MG63 (cell line): ENCODE measurements at places on chromosomes 4 and X.

DNA sequence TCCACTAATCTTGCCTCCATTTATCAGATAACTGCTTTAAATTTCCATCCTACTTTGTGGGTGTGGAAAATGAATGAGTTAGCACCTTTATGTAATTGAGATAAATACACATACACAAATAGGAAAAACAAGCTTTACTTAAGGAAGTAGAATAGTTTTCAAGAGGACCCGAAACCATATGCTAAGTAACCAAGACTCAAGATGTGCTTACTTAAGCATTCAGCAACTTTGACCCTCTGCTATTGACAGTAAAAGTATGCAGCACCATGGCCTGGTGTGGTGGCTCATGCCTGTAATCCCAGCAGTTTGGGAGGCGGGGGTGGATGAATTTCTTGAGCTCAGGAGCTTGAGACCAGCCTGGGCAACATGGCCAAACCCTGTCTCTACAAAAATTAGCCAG lies 29.9 kb downstream of the RNF175 start:
- no peak for DNase-seq

- DNase-seq, result no peak
Observed at GRCh38 chrX:72203421-72203820, 21.9 kb downstream of the PIN4 start.

GRCh38 chr4:125368671-125369081 lies 53.9 kb downstream of the FAT4 start:
- DNase-seq, result no peak

- DNase-seq, result no peak
Observed at GRCh38 chr4:81469781-81470455, 1.8 kb downstream of the RASGEF1B start.

GRCh38 chrX:68589372-68589753 lies 58.1 kb upstream of the STARD8 start:
- no peak for DNase-seq

- DNase-seq, result peak; percentile 49
Observed at GRCh38 chrX:14922437-14922836, 49.2 kb downstream of the MOSPD2 start.

DNA sequence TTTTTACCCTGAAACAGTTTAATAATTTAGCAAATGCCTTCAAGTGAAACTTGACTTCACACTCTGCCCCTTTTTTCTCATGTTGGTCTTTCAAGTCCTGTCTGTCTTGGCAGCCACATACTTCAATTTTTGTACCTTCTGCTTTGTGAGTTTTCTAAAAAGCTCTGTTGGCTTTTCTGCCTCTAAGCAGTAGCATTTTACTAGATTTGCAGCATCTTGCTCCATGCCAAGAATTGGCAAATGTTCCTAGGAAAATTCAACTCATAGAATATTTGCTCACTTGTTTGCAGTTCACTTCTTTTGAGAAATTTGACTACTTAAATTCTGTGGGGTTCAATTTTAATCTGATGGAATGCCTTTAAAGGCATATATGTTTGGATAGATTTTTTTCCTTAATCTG lies 59.2 kb downstream of the FAM47A start:
- no peak for DNase-seq

DNA sequence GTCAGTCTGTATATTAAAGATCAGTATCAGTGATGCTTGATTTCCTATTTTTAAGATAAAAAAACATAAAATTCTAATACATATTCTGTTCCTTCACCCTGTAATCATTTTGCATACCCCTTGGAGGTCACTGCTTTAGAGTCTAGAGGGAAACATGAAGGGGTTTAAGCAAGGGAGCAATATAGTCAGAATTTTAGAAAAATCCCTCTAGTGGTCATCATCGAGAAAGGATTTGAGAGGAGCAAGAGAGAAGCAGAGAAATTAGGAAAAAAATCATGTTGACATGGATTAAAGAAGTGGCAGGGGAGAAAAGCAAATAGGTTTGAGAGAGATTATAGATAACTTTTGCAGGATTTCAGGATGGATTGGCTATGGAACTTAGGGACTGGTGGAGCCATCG lies 11.1 kb downstream of the APEX2 start:
- no peak for DNase-seq

- DNase-seq, result no peak
Observed at GRCh38 chrX:72539822-72540221, 32.8 kb downstream of the HDAC8 start.

- no peak for DNase-seq
Observed at GRCh38 chr4:124390861-124391260, 321.7 kb downstream of the ANKRD50 start.

- no peak for DNase-seq
Observed at GRCh38 chrX:17812763-17813162, 48.3 kb downstream of the RAI2 start.

GRCh38 chrX:72621163-72621562 lies 48.5 kb upstream of the HDAC8 start:
- no peak for DNase-seq

GRCh38 chrX:71103110-71103983 lies 3.2 kb downstream of the CXorf65 start:
- no peak for DNase-seq

GRCh38 chrX:110181459-110182137 lies 136.3 kb downstream of the AMMECR1 start:
- no peak for DNase-seq

- DNase-seq, result no peak
Observed at GRCh38 chr4:86122404-86122803, 237.4 kb downstream of the MAPK10 start.

- no peak for DNase-seq
Observed at GRCh38 chr4:9932771-9933170, 88.5 kb downstream of the SLC2A9 start.

DNA sequence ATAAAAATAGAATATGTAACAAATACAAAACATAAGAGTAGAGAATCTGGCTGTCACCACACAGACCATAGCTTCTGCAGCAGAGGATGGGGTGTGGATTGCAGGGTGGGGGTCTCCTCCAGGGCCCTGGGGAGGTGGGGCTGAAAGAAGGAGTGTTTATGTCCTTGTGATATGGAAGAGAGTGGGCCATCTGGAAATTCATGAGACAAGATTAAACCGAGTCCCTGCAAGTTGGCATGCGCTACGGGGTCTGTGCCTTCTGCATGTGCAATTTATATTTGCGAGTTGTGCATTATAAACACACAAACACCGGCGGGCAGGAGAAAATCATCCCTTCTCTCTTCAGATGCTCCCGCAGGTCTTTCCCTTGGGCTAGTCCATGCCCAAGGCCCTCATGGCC lies 145.9 kb downstream of the EVC2 start:
- no peak for DNase-seq

DNA sequence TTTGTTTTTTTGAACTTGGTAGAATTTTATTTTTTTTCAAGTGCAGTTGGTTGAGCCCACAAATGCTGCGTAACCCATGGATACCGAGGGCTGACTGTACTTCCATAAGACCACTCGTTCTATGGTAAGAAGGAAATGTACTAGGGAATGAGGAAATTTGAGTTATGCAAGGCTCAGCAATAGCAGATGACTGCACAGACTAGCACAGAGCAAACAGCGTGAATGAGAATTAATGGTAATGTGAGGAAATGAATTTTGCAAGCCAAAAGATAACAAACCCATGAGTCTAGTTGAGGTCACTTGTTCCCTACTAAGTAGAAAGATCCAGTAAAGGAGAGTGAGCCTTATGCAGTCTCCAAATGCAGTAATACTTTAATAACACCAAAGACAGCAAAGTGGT lies 17.4 kb downstream of the GSPT2 start:
- DNase-seq, result no peak

- DNase-seq, result peak; percentile 28
Observed at GRCh38 chrX:129925305-129926092, 19.5 kb downstream of the UTP14A start.

DNA sequence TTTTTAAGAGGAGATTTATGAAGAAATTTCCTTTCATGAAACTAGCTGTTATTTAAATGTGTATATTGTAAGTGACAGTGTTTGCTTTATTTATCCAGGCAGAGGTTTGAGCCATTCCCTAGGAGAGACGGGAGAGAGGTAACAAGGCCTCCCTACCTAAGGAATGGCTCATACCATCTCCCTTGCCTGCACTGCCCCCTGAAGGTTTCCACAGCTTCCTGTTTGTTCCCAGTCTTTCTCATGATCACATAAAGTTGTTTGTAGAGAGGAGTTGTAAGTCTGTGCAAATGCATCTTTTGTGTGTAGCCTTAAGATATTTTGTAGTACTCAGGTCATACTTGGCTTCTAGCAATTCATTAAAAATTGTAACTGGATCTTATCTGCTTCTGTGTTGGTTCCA lies 1504.5 kb upstream of the PCDH10 start:
- DNase-seq, result peak; percentile 1

DNA sequence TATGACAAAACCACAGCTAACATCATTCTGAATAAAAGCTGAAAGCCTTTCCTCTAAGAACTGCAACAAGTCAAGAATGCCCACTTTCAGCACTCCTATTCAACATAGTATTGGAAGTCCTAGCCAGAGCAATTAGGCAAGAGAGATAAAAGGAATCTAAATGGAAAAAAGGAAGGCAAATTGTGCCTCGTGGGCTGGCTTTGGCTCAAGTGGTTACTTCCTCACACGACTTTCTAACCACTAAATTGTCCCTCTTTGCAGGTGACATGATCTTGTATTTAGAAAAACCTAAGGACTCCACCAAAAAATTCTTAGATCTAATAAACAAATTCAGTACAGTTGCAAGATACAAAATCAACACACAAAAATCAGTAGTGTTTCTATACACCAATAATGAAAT lies 57.2 kb downstream of the SCML2 start:
- DNase-seq, result no peak

DNA sequence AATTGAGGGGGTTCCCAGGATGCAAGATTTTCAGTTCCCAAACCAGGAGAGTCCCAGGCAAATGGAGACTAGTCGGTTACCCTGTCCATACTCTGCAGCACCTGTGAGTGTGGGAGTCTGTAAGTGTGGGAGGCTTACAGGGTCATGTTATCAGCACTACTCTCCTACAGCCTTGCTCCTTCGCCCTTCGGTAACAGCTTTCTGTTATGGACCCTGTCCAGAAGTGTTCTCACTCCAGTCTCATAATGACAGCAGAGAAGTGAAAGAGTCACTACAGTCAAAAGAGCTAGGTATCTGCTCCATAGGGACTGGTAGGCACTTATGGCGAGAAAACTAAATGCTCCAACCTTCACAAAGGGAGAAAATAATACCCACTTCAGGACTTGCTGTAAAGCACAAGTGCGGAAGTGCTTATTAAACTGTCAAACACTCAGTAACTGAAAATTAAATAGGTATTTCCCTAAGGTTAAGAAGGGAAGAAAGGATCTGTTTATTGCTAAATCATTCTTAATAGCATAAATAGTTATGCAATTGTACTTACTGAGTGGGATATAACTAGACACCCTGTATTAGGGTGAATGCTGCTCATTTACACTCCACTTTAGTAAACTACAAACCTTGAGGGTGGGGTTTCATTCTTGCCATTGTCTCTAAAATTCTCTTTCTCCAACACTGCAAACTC lies 2.7 kb upstream of the ADH7 start:
- no peak for DNase-seq

GRCh38 chr4:124061413-124061812 lies 651.1 kb downstream of the ANKRD50 start:
- no peak for DNase-seq

- no peak for DNase-seq
Observed at GRCh38 chr4:7304436-7304835, 112.1 kb downstream of the SORCS2 start.

DNA sequence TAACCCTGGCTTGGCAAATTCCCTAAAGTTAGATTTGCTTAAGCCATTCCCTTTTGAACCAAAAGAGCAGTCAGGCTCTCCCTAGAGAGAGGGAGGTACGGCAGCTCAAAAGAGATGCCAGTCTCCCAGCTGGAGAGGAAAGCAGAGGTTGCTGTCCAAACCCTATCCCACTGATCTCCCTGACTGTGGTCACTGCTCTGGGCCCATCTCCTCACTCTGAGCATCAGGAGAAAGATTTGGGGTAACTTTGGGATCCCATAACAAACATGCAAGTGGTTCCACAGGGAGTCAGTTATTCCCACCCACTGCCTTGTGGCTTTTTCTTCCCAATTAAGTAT lies 17.1 kb downstream of the ACSL1 start:
- peak; percentile 27 for DNase-seq

- no peak for DNase-seq
Observed at GRCh38 chr4:111043286-111043685, 420.4 kb upstream of the PITX2 start.

GRCh38 chrX:139495324-139495723 lies 35.2 kb upstream of the F9 start:
- DNase-seq, result no peak

DNA sequence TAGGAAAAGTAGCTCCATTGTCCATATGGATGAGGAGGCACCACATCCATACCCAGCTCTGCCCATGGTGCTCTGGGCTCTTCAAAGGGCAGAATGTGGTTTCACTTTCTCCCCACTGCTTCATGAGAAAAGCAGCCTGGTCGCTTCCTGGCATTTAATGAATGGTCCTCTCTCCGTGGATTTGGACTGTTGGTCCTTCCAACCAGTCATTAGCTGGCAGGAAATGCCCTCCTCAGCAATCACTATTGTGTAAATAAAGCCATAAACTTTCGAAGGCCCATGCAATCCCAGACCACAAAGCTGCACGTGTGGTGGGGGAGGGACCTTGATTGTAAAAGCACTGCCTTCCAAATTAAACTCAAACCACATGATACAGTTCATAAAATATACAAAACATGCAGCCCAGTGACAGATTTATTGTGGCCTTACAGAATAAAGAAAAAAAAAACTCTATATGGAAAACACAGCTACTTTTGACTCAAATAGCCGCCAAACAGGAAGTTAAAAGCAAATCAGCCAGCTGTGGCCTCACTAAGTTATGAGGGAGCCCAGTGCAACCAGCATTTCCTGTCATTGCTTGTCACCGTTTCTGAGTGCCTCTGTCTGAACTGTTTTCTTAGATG lies 8.1 kb downstream of the MBNL3 start:
- peak; percentile 59 for DNase-seq

- DNase-seq, result no peak
Observed at GRCh38 chrX:150227321-150227860, 135.7 kb upstream of the MAMLD1 start.

GRCh38 chr4:2558301-2558700 lies 21.9 kb downstream of the FAM193A start:
- DNase-seq, result no peak

- no peak for DNase-seq
Observed at GRCh38 chr4:145988628-145989027, 50.0 kb upstream of the ZNF827 start.

DNA sequence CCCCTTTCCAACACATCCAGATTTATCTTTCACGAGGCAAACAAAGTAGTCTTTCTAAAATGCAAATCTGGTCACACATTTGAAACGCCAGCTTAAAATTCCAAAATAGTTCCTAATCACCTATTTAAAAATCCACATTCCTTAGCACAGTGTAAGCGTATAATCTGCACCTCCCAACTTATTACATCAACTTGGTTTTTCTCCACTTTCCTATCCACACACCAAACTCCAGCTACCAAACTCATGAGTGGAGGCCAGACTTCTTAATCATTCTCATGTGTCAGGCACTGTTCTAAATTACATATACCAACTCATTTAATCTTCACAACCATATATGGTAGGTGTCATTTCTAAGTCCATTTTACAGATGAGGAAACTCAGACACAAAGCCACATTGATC lies 33.8 kb downstream of the ENOX2 start:
- DNase-seq, result no peak
